ENCODE measurements at places on chromosomes 5 and 9.
A peak's percentile ranks its signal among the peaks of the same experiment; 100 is the strongest.

- DNase-seq, result no peak
Measured at GRCh38 chr5:53856506-53856905, 296.1 kb downstream of the NDUFS4 start.

GRCh38 chr9:34430843-34431437 lies 27.4 kb downstream of the FAM219A start:
- DNase-seq, result peak; percentile 82

- no peak for DNase-seq
Measured at GRCh38 chr5:97009212-97009898, 73.5 kb downstream of the LNPEP start.

GRCh38 chr5:68007451-68007850 lies 208.1 kb upstream of the PIK3R1 start:
- DNase-seq, result no peak

- DNase-seq, result no peak
Measured at GRCh38 chr9:95447660-95448420, 68.9 kb downstream of the PTCH1 start.

All from MG63 (cell line).